ENCODE measurements at places on chromosomes 1 and 21.

DNA sequence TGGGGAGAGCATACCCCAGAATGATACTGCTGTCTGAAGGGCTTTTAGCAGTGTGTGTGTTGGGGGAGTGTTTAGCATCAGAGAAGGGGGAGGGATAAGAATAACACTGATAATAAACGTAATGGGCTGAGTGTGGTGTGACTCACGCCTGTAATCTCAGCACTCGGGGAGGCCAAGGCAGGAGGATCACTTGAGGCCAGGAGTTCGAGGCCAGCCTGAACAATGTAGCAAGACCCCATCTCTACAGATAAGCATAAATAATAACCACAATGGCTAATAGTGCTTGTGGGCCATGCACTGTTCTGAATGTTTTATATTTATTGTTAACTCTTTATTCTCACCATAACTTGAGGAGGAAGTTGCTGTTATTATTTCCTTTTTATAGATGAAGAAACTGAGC, 2.6 kb upstream of the LEFTY2 start:
- DNase-seq: no peak

DNA sequence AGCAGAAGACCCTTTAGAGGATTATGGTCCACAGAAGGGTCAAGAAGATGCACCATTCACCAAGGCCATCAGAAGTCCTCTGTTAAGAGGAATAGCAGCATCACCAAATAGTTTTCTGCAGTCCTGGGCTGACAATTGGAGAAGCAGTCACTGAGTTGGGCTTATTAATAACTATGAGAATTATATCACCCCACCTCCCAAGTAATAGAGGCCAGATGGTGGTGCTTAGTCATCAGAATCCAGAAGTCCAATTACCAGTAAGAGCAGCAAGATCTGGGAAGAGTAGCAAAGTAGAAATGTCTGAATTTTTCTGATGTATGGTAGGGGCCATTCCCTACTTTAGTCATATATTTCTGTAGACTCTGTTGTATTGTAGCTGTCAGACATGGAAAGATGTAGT, 6.1 kb upstream of the PSMA5 start:
- DNase-seq: peak; percentile 84

GRCh38 chr1:193654951-193655735, 468.7 kb upstream of the B3GALT2 start:
- DNase-seq: peak; percentile 21

DNA sequence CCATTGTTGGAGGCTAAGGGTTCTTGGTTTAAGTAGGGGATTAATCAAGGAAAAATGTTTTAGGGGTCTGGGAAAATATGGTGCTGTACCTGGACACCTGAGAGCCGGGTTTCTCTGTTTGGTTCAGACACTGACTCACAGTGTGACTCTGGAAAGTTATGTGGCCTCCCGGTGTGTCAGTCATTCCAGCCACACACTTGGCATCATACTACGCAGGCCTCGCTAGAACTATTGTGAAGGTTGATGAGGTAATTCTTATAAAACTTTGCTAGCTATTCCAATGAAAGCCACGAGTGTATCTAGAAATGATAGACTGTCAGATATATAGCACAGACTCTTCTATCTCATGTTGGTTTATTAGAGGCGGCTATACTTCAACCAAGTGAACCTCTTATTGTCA, 4.8 kb upstream of the CAMSAP2 start:
- DNase-seq: no peak

DNA sequence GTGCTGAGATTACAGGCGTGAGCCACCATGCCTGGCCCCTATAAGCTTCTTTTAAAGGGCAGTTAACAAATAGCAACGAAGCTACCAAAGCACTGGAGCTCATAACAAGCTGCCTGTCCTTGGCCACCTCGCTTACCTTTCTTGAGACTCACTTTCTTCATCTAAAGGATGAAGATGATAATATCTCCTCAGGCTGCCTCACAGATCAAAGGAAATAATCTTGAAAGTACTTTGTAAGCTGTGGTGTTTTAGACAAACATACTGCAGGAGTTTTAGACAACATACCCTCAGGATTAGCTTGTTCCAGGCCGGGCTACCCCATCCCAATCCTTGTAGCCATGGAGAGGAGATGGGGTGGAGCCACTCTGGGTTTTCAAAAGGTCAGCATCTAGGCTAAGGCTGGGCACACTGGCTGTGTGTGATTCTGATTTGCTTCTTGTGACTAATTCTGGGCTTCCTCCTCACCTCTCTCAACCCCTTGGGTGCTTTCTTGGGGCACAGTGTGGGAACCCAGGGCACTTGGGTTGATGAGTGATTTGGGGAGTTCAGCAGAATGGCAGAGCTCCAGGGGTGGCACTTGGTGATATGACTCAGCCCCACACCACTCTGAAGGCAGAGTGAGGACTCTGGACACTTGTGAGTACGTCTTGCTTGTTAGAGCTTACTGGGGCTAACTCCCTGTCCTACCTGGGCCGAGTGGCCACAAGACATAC, 5.2 kb downstream of the GPR25 start:
- DNase-seq: no peak
